ENCODE measurements at places on chromosomes 4 and X. TPM values are rescaled to one million over a fixed set of nuclear protein-coding genes. Genes with fewer than 3 reads are reported as not detected.

GRCh38 chr4:42965326-42965725, 72.8 kb downstream of the GRXCR1 start:
- ATAC-seq = no peak

DNA sequence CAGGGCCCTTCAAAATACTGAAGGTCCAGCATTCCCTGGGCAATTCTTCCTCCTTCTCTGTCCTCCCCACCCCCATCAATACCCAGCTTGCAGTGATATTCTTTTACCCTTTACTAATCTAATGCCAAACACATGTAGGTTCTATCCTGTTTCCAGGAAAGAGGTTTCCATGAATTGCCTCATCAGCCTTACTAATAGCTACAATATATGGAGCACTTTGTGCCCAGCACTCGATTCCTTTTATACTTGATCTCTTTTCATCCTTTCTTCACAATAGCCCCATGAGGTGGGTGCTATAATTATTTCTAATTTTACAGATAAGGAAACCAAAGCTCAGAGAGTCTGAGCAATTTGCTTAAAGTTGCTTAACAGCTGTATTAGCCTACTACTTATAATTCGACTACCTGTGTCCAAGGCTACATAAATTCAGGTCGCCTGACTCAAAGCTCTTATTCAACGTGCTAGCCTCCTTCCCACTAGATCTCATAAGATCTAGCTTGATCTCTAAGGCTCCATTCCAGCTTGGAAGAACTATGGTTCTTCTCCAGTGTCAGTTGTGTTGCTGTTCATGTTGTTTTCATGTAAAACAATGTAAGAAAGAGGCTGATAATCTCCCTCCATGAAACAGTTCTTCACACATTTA, 229.6 kb upstream of the PGRMC2 start:
- no peak for ATAC-seq

The ACE2 gene
- 0.16 TPM for total RNA-seq

The LPAR4 gene
- not detected for total RNA-seq

The SAGE1 gene
- total RNA-seq = not detected

All from activated T-helper 17 cell treated with anti-CD3 and anti-CD28 coated beads, Interleukin-2, amount 50 U/mL, for 72 hours (primary cell).